Activated naive CD8-positive, alpha-beta T cell treated with anti-CD3 and anti-CD28 coated beads, Interleukin-2, amount 10 ng/mL, durations not matched to agents 7 days and 5 days (primary cell): ENCODE measurements at places on chromosomes 13 and 19. TPM values are rescaled to one million over a fixed set of nuclear protein-coding genes. Genes with fewer than 3 reads are reported as not detected.

Gene GGN
- not detected for total RNA-seq

Gene CRB3
- 3.5 TPM for total RNA-seq

Gene ZSWIM4
- total RNA-seq, result 9.6 TPM

Gene SPPL2B
- 90.6 TPM for total RNA-seq

Gene SMIM44
- total RNA-seq, result not detected

Gene CTU1
- total RNA-seq, result 10.1 TPM

Gene DIRAS1
- not detected for total RNA-seq

Gene JSRP1
- 1.4 TPM for total RNA-seq

GRCh38 chr19:4354897-4355296 is 11.5 kb downstream of the MPND start:
- peaks cover 3% of the 10 kb centered on the region for H3K4me1 ChIP-seq
- no peak overlapping the region for H3K27ac ChIP-seq
- DNase-seq, result no peak

- no peaks in the 10 kb centered on the region for H3K27me3 ChIP-seq
- H3K4me1 ChIP-seq, result no peaks in the 10 kb centered on the region
- no peak overlapping the region for H3K27ac ChIP-seq
- H3K36me3 ChIP-seq, result peaks cover 13% of the 10 kb centered on the region
- no peak overlapping the region for H3K4me3 ChIP-seq
Observed at GRCh38 chr13:21501686-21502085, 42.6 kb upstream of the ZDHHC20 start.

DNA sequence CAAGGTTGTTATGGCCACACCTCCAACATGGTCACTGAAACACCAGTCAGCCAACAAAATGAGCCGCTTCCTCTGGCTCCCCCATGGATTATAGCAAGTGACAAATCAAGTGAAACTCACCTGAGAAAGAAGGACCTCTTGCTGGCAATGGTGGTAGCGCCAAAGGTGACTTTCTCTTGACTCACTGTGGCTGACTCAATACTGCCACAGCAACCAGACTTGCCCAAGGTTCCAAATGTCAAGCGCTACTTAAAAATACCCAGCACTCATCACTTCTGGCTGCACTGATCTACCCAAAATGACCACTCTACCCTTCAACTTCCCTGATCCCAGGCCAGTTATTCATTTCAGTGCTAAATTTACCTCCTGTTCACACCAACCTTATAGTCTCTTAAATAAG is 495.5 kb downstream of the FOXO1 start:
- no peak overlapping the region for H3K4me3 ChIP-seq
- H3K36me3 ChIP-seq, result peaks cover 1% of the 10 kb centered on the region
- peaks cover 8% of the 10 kb centered on the region for H3K4me1 ChIP-seq
- H3K27ac ChIP-seq, result no peak overlapping the region

DNA sequence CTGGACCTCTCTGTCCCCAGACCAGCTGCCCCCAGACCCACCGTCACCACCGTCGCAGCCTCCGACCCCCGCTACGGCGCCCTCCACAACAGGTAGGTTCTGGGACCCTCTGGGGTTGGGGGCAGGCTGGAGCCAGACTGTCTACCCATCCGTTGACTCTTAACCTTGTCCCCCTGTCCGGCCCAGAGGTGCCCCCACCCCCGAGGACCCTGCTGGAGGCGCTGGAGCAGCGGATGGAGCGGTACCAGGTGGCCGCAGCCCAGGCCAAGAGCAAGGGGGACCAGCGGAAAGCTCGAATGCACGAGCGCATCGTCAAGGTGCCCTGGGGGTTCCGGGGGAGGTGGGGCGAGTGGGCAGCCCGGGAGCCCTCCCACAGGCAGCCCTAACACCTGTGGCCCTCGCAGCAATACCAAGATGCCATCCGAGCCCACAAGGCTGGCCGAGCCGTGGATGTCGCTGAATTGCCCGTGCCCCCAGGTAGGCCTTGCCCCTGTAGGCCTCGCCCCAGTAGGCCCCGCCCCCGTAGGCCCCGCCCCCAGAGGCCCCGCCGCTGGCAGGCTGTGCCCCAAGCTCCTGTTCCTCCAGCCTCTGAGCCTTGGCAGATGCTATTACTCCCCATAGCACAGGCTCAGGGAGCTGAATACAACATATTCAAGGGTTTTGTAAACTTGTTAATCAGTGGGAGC is 12.9 kb downstream of the CC2D1A start:
- H3K27me3 ChIP-seq, result no peaks in the 10 kb centered on the region
- no peak overlapping the region for H3K4me3 ChIP-seq
- no peak for DNase-seq
- H3K27ac ChIP-seq, result no peak overlapping the region

DNA sequence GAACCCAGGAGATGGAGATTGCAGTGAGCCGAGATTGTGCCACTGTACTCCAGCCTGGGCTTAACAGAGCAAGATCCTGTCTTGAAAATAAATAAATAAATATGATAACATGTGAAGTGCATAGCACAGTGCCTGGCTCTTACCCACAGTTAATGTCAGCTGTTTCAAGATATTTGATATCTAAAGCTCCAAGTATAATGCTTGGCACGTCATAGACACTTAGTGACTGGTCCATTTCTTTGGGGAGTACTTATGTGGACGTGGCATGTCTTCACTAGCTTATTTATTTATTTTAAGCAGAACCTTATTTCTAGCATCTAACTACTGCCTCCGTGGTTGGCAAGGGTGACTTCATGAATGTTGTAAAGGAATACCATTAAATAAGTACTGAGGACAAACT is 18.8 kb downstream of the GARRE1 start:
- DNase-seq, result no peak
- peaks cover 24% of the 10 kb centered on the region for H3K4me1 ChIP-seq
- no peaks in the 10 kb centered on the region for H3K27me3 ChIP-seq
- H3K36me3 ChIP-seq, result peaks cover 13% of the 10 kb centered on the region

- H3K36me3 ChIP-seq, result peaks cover 5% of the 10 kb centered on the region
- DNase-seq, result peak; percentile 68
- H3K27me3 ChIP-seq, result peaks cover 19% of the 10 kb centered on the region
- H3K4me1 ChIP-seq, result peaks cover 49% of the 10 kb centered on the region
- H3K27ac ChIP-seq, result peak overlapping the region; percentile 88
Observed at GRCh38 chr13:41458187-41458760, 924 bp downstream of the RGCC start.

- H3K27ac ChIP-seq, result no peak overlapping the region
- no peaks in the 10 kb centered on the region for H3K4me1 ChIP-seq
- H3K4me3 ChIP-seq, result no peak overlapping the region
- H3K36me3 ChIP-seq, result no peaks in the 10 kb centered on the region
- no peaks in the 10 kb centered on the region for H3K27me3 ChIP-seq
- no peak for DNase-seq
Observed at GRCh38 chr13:69545551-69545950, 562.1 kb upstream of the ATXN8OS start.

- peaks cover 4% of the 10 kb centered on the region for H3K36me3 ChIP-seq
- no peak overlapping the region for H3K4me3 ChIP-seq
- peaks cover 65% of the 10 kb centered on the region for H3K27me3 ChIP-seq
- peaks cover 18% of the 10 kb centered on the region for H3K4me1 ChIP-seq
Observed at GRCh38 chr13:71863254-71863865, 3.6 kb downstream of the DACH1 start.

- DNase-seq, result no peak
- no peak overlapping the region for H3K27ac ChIP-seq
- H3K4me3 ChIP-seq, result no peak overlapping the region
- peaks cover 2% of the 10 kb centered on the region for H3K4me1 ChIP-seq
Observed at GRCh38 chr19:46772170-46773017, 16.0 kb downstream of the SLC1A5 start.

DNA sequence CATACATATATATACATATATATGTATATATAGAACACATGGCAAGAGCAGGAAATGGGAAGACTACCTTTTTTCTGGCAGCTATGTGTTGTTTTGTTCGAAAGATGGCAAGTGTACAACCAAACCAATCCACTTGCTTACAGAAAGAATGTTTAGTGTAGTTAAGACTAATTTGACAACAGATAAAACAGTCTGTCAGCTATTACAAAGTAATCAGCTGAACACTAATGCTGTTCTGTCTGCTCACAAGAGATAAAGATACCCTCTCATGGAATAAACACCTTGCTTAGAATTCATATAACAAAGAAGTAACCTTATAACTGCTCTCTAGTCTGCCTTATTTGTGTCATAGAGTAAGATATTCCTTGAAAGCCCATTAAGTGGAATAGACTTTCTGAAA is 858 bp upstream of the KCNRG start:
- no peaks in the 10 kb centered on the region for H3K27me3 ChIP-seq
- DNase-seq, result no peak
- peaks cover 6% of the 10 kb centered on the region for H3K4me1 ChIP-seq
- H3K36me3 ChIP-seq, result peaks cover 63% of the 10 kb centered on the region
- H3K4me3 ChIP-seq, result no peak overlapping the region
- no peak overlapping the region for H3K27ac ChIP-seq

DNA sequence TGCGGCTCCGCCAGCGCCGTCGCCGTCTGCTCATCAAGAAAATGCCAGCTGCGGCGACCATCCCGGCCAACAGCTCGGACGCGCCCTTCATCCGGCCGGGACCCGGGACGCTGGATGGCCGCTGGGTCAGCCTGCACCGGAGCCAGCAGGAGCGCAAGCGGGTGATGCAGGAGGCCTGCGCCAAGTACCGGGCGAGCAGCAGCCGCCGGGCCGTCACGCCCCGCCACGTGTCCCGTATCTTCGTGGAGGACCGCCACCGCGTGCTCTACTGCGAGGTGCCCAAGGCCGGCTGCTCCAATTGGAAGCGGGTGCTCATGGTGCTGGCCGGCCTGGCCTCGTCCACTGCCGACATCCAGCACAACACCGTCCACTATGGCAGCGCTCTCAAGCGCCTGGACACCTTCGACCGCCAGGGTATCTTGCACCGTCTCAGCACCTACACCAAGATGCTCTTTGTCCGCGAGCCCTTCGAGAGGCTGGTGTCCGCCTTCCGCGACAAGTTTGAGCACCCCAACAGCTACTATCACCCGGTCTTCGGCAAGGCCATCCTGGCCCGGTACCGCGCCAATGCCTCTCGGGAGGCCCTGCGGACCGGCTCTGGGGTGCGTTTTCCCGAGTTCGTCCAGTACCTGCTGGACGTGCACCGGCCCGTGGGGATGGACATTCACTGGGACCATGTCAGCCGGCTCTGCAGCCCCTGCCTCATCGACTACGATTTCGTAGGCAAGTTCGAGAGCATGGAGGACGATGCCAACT is 24.4 kb upstream of the KCTD15 start:
- no peak for DNase-seq
- peaks cover 2% of the 10 kb centered on the region for H3K27me3 ChIP-seq
- no peaks in the 10 kb centered on the region for H3K4me1 ChIP-seq
- H3K27ac ChIP-seq, result no peak overlapping the region
- H3K4me3 ChIP-seq, result no peak overlapping the region
- H3K36me3 ChIP-seq, result no peaks in the 10 kb centered on the region

DNA sequence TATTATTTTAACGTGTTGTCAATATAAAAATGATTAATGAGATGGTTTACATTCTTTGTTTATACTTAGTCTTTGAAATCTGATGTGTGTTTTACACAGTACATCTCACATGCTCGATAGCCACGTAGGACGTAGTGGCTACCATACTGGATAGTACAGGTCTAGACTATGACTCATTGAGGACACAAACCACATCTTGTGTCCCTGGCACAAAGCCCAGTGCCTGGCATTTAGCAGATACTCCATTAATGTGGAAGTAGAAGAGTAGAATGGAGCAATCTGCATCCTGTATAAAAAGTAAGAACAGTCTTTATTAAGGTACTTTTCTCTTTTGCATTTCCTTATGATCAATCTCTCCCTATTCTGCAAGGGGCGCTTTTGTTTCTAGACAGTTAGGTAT is 49.0 kb upstream of the FRY start:
- no peak overlapping the region for H3K4me3 ChIP-seq
- H3K4me1 ChIP-seq, result no peaks in the 10 kb centered on the region
- H3K27me3 ChIP-seq, result peaks cover 12% of the 10 kb centered on the region

DNA sequence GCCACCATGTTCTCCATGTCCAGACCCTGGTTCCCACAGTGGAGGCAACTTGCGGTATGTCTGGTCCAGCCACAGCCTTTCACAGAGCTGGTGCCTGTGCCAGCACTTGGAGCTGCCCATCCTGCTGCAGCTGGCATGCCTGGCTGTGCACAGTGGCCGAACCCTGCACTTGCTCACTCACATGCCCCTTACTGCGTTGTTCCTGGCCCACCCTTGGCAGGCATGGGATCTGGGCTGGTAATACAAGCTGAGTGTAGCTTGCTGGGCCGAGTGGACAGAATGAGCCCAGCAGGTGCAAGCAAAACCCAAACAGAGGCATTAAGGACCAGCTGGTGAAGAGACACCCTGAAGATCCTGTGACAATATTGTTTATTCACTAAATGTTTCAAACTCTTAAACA is 583.9 kb upstream of the SLITRK6 start:
- no peaks in the 10 kb centered on the region for H3K36me3 ChIP-seq
- no peak overlapping the region for H3K27ac ChIP-seq
- no peak for DNase-seq

- H3K4me3 ChIP-seq, result peak overlapping the region; percentile 89
- H3K27me3 ChIP-seq, result no peaks in the 10 kb centered on the region
- peak; percentile 62 for DNase-seq
- no peaks in the 10 kb centered on the region for H3K36me3 ChIP-seq
- peak overlapping the region; percentile 84 for H3K27ac ChIP-seq
Observed at GRCh38 chr13:29849731-29850212, 645 bp downstream of the UBL3 start.

DNA sequence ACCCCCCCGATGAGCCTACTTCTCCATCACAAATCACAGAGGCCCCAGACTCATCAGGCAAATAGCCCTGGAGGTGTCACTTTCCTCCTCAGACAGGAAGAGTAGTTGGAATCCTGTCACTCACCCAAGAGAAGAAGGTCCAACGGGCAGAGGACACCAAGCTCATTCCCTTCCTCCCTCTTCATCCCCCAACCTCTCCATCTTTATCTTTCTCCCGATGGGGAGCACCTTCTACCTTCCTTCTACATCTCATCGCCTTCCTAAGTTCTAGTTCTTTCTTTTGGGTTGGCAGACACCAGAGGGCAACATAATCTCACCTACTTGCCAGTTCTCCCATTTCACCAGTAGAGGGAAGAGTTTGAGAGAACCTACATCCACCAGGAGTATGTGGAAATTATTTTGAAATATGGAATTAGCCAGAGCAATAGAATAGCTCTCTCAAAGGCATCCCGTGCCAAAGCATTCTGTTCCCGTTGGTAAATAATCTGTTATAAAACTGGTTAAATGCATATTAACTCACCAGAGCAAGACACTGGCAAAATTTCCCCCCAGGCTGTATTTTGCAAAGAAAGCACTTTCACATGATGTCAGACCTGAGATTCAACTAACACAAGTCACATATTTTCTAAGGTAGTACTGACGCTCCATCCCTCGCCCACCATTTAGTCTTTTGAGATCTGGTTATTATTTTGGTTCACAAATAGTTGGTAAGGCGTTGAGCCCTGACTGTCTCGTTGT is 55.0 kb downstream of the ZIC5 start:
- H3K4me1 ChIP-seq, result peaks cover 16% of the 10 kb centered on the region
- no peak overlapping the region for H3K4me3 ChIP-seq
- no peak overlapping the region for H3K27ac ChIP-seq
- no peak for DNase-seq
- no peaks in the 10 kb centered on the region for H3K36me3 ChIP-seq
- peaks cover 19% of the 10 kb centered on the region for H3K27me3 ChIP-seq

DNA sequence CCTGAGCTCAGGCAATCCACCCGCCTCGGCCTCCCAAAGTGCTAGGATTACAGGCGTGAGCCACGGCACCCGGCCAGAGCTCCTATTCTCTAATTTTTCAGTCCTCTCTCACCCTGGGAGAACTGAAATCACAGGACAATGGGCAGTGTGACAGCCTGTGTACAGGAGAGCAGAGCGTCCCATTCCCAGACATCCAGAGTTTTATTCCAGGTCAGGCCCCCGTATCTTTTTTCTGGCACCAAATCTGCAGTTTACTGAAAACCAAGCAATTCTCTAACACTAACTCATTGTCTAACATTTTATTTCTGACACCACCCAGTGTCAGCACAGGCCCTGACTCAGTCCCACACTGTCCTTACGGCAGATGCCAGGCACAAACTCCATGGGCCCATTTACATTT is 6.7 kb downstream of the ZNF708 start:
- H3K36me3 ChIP-seq, result peaks cover 90% of the 10 kb centered on the region
- peaks cover 17% of the 10 kb centered on the region for H3K4me1 ChIP-seq
- no peaks in the 10 kb centered on the region for H3K27me3 ChIP-seq
- no peak for DNase-seq
- no peak overlapping the region for H3K27ac ChIP-seq
- H3K4me3 ChIP-seq, result no peak overlapping the region
